ENCODE measurements at places on chromosomes 6 and 20.
A peak's percentile ranks its signal among the peaks of the same experiment; 100 is the strongest.

DNA sequence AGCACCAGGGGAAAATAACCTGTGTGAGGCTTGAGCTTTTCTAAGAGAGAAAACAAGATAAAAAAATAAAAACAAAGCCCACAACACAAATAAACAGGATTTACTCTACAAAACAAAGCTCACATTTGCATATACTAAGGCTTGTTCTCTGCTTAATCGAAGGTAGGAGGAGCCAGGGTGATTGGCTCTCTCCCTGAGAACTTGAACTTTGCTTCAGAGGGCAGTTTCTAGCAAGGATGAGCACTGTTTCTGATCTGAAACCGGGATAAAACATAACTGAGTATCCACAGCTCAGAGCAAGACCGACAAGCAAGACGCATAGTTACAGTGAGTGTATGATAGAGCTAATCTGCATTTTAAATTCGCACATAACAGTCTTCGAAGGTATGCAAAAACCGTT lies 200.6 kb downstream of the PRKN start:
- no peak overlapping the region for H3K4me3 ChIP-seq
- H3K27me3 ChIP-seq, result no peaks in the 10 kb centered on the region
- no peak for DNase-seq
- H3K4me1 ChIP-seq, result no peaks in the 10 kb centered on the region
- no peak overlapping the region for H3K27ac ChIP-seq

GRCh38 chr6:87487555-87487954 lies 14.8 kb downstream of the SLC35A1 start:
- no peaks in the 10 kb centered on the region for H3K27me3 ChIP-seq
- DNase-seq, result no peak
- H3K4me1 ChIP-seq, result peaks cover 21% of the 10 kb centered on the region
- H3K36me3 ChIP-seq, result peaks cover 3% of the 10 kb centered on the region
- peak overlapping the region; percentile 76 for H3K27ac ChIP-seq

GRCh38 chr20:33373735-33374605 lies 27.3 kb downstream of the CDK5RAP1 start:
- peak overlapping the region; percentile 95 for H3K27ac ChIP-seq
- no peaks in the 10 kb centered on the region for H3K27me3 ChIP-seq
- H3K36me3 ChIP-seq, result peaks cover 40% of the 10 kb centered on the region

GRCh38 chr6:52361414-52361944 lies 472 bp upstream of the PAQR8 start:
- peak overlapping the region; percentile 98 for H3K4me3 ChIP-seq
- H3K36me3 ChIP-seq, result peaks cover 18% of the 10 kb centered on the region
- H3K27ac ChIP-seq, result peak overlapping the region; percentile 89

- no peaks in the 10 kb centered on the region for H3K27me3 ChIP-seq
- no peaks in the 10 kb centered on the region for H3K36me3 ChIP-seq
- no peak overlapping the region for H3K27ac ChIP-seq
- no peaks in the 10 kb centered on the region for H3K4me1 ChIP-seq
- DNase-seq, result no peak
Observed at GRCh38 chr6:121839896-121840295, 404.4 kb downstream of the GJA1 start.

GRCh38 chr6:15340775-15341174 lies 94.9 kb downstream of the JARID2 start:
- H3K27ac ChIP-seq, result peak overlapping the region; percentile 16
- H3K36me3 ChIP-seq, result peaks cover 2% of the 10 kb centered on the region
- no peaks in the 10 kb centered on the region for H3K27me3 ChIP-seq
- DNase-seq, result no peak
- peak overlapping the region; percentile 35 for H3K4me3 ChIP-seq

DNA sequence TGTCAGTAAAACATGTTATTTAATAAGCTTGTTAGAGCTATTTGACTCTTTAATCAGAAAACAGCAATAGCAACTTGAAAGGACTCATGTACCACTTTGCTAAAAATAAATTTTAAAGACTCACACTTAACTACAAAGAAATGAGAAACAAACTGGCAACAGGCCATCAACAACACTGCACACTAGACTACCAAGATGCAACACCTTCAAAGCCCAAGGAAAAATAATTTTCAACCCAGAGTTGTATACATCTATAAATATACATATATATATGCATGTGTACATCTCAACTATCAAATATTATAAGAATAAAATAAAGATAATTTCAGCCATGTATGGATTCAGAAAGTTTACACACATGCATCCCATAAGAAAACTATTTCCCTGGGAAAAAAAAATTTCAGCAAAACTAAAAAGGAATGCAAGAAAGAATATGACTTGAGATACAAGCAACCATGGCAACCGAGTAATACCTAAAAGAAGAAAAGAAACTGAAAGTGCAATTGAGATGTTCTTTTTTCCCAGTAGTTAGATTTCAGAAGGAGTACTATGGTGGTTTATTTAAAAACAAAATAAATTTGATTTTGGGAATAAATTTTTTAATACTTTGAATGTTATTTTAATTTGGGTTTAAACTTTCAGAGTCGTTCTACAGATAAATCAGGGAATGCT lies 303.8 kb downstream of the UBE3D start:
- H3K36me3 ChIP-seq, result no peaks in the 10 kb centered on the region
- H3K4me1 ChIP-seq, result no peaks in the 10 kb centered on the region
- no peak overlapping the region for H3K4me3 ChIP-seq
- H3K27me3 ChIP-seq, result peaks cover 19% of the 10 kb centered on the region
- H3K27ac ChIP-seq, result no peak overlapping the region

GRCh38 chr6:78910591-78911171 lies 43.3 kb downstream of the IRAK1BP1 start:
- peak overlapping the region; percentile 31 for H3K4me3 ChIP-seq
- no peak overlapping the region for H3K27ac ChIP-seq
- peaks cover 32% of the 10 kb centered on the region for H3K27me3 ChIP-seq
- DNase-seq, result no peak

GRCh38 chr20:23128461-23129125 lies 42.5 kb upstream of the CD93 start:
- no peaks in the 10 kb centered on the region for H3K36me3 ChIP-seq
- no peak overlapping the region for H3K4me3 ChIP-seq
- no peak for DNase-seq
- no peak overlapping the region for H3K27ac ChIP-seq
- no peaks in the 10 kb centered on the region for H3K4me1 ChIP-seq

- peaks cover 66% of the 10 kb centered on the region for H3K36me3 ChIP-seq
- H3K4me1 ChIP-seq, result no peaks in the 10 kb centered on the region
- no peak overlapping the region for H3K4me3 ChIP-seq
- no peak overlapping the region for H3K27ac ChIP-seq
- no peak for DNase-seq
- no peaks in the 10 kb centered on the region for H3K27me3 ChIP-seq
Observed at GRCh38 chr20:492159-492558, 29.8 kb upstream of the TBC1D20 start.

DNA sequence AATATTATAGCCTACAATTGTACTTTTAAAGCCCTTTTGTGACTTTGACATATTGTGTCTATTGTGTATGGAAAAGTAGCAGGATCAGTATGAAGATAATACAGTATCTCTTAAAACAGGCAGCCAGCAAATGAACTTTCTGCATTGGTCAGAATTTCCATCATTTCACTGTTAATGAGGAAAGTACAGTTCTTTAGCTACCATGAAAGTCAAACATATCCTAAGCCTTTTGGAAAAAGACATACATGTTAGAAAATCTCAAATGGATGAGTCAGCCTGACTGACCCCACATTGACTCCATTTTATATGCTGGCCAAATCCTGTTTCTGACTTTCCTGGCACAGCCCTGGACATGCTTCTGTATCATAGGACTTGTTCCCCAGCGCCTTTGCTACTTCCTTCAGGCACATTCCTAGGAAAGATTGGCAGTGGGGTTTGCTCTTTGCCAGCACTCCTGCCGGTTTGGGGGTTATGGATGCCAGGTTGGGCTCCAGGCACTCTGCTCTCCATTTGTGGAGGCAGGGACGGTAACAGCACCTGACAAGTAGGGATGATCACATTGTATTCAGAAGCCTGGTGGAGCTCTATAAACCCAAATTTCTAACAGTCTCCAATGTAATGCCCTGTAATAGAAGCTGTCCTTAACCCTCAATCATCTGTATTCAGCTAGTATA lies 43.7 kb downstream of the TOP1 start:
- peaks cover 34% of the 10 kb centered on the region for H3K4me1 ChIP-seq
- no peak overlapping the region for H3K4me3 ChIP-seq
- H3K36me3 ChIP-seq, result peaks cover 31% of the 10 kb centered on the region
- peak overlapping the region; percentile 2 for H3K27ac ChIP-seq

- H3K4me1 ChIP-seq, result peaks cover 47% of the 10 kb centered on the region
- H3K27ac ChIP-seq, result peak overlapping the region; percentile 19
- peaks cover 10% of the 10 kb centered on the region for H3K36me3 ChIP-seq
- H3K27me3 ChIP-seq, result no peaks in the 10 kb centered on the region
Observed at GRCh38 chr6:143707697-143708096, 29.9 kb downstream of the PHACTR2 start.

GRCh38 chr6:148720897-148721296 lies 25.9 kb upstream of the UST start:
- H3K4me3 ChIP-seq, result no peak overlapping the region
- H3K4me1 ChIP-seq, result no peaks in the 10 kb centered on the region
- H3K27me3 ChIP-seq, result peaks cover 24% of the 10 kb centered on the region
- H3K27ac ChIP-seq, result no peak overlapping the region
- no peak for DNase-seq
- no peaks in the 10 kb centered on the region for H3K36me3 ChIP-seq
